ENCODE measurements at places on chromosomes 12 and 14. TPM values are rescaled to one million over a fixed set of nuclear protein-coding genes. Genes with fewer than 3 reads are reported as not detected.

Gene RDH16
- total RNA-seq, result under 0.01 TPM

Gene CDCA3
- 29.7 TPM for total RNA-seq

Gene CMA1
- not detected for total RNA-seq

Gene HOXC9
- not detected for total RNA-seq

Gene C12orf54
- total RNA-seq, result not detected

Gene C12orf43
- 9.0 TPM for total RNA-seq

Gene IFNG-AS1
- total RNA-seq, result not detected

Gene PDE3A
- total RNA-seq, result 23.1 TPM

Gene WIF1
- total RNA-seq, result not detected

Gene MGP
- 47.7 TPM for total RNA-seq

Gene OTOGL
- total RNA-seq, result 0.28 TPM

Gene PIWIL1
- not detected for total RNA-seq

Gene MYH6
- not detected for total RNA-seq
